ENCODE measurements at places on chromosomes 4 and X. TPM values are rescaled to one million over a fixed set of nuclear protein-coding genes. Genes with fewer than 3 reads are reported as not detected.
A peak's percentile ranks its signal among the peaks of the same experiment; 100 is the strongest.

Gene JAKMIP1
- 5.2 TPM for total RNA-seq

Gene GPR34
- total RNA-seq, result 3.2 TPM

Gene LUZP4
- total RNA-seq, result not detected

Gene MTTP
- total RNA-seq, result not detected

Gene KLF8
- total RNA-seq, result 33.1 TPM

Gene TMPRSS11B
- total RNA-seq, result 40.8 TPM

Gene G3BP2
- total RNA-seq, result 53.5 TPM

Gene TEX13D
- not detected for total RNA-seq

Gene GABRE
- 176 TPM for total RNA-seq

Gene C4orf50
- 0.49 TPM for total RNA-seq

GRCh38 chrX:36609616-36610585 lies 398.3 kb upstream of the FAM47C start:
- no peak for DNase-seq
- H3K4me3 ChIP-seq, result no peak overlapping the region
- H3K4me1 ChIP-seq, result no peaks in the 10 kb centered on the region
- H3K27ac ChIP-seq, result no peak overlapping the region
- H3K27me3 ChIP-seq, result no peaks in the 10 kb centered on the region
- no peaks in the 10 kb centered on the region for H3K36me3 ChIP-seq

GRCh38 chr4:100819505-100819904 lies 301.7 kb upstream of the EMCN start:
- no peak overlapping the region for H3K27ac ChIP-seq
- no peaks in the 10 kb centered on the region for H3K36me3 ChIP-seq
- no peak for DNase-seq
- H3K4me1 ChIP-seq, result no peaks in the 10 kb centered on the region
- no peak overlapping the region for H3K4me3 ChIP-seq
- no peaks in the 10 kb centered on the region for H3K27me3 ChIP-seq

GRCh38 chr4:38868059-38868960 lies 704 bp downstream of the FAM114A1 start:
- peak overlapping the region; percentile 89 for H3K4me3 ChIP-seq
- peak overlapping the region; percentile 98 for H3K27ac ChIP-seq
- H3K27me3 ChIP-seq, result no peaks in the 10 kb centered on the region
- no peaks in the 10 kb centered on the region for H3K36me3 ChIP-seq

- H3K4me3 ChIP-seq, result no peak overlapping the region
- H3K4me1 ChIP-seq, result peaks cover 18% of the 10 kb centered on the region
- no peak for DNase-seq
- H3K27me3 ChIP-seq, result no peaks in the 10 kb centered on the region
- H3K27ac ChIP-seq, result no peak overlapping the region
Observed at GRCh38 chr4:125390727-125391126, 76.0 kb downstream of the FAT4 start.

GRCh38 chrX:132732236-132732635 lies 226.2 kb downstream of the HS6ST2 start:
- no peaks in the 10 kb centered on the region for H3K4me1 ChIP-seq
- no peak for DNase-seq
- no peaks in the 10 kb centered on the region for H3K27me3 ChIP-seq
- no peaks in the 10 kb centered on the region for H3K36me3 ChIP-seq

- no peaks in the 10 kb centered on the region for H3K4me1 ChIP-seq
- no peak overlapping the region for H3K4me3 ChIP-seq
- DNase-seq, result no peak
- no peak overlapping the region for H3K27ac ChIP-seq
- no peaks in the 10 kb centered on the region for H3K27me3 ChIP-seq
Observed at GRCh38 chrX:97685753-97686152, 802.0 kb downstream of the RPA4 start.

- H3K4me1 ChIP-seq, result no peaks in the 10 kb centered on the region
- DNase-seq, result no peak
- no peaks in the 10 kb centered on the region for H3K27me3 ChIP-seq
- H3K36me3 ChIP-seq, result no peaks in the 10 kb centered on the region
- no peak within 1 kb of the TSS for H3K27ac ChIP-seq
Observed at GRCh38 chrX:138711399-138712347, at the start of gene FGF13. Gene FGF13 (minus strand): TSS chrX:138711717. CDS start chrX:138711003, 714 bp downstream.

DNA sequence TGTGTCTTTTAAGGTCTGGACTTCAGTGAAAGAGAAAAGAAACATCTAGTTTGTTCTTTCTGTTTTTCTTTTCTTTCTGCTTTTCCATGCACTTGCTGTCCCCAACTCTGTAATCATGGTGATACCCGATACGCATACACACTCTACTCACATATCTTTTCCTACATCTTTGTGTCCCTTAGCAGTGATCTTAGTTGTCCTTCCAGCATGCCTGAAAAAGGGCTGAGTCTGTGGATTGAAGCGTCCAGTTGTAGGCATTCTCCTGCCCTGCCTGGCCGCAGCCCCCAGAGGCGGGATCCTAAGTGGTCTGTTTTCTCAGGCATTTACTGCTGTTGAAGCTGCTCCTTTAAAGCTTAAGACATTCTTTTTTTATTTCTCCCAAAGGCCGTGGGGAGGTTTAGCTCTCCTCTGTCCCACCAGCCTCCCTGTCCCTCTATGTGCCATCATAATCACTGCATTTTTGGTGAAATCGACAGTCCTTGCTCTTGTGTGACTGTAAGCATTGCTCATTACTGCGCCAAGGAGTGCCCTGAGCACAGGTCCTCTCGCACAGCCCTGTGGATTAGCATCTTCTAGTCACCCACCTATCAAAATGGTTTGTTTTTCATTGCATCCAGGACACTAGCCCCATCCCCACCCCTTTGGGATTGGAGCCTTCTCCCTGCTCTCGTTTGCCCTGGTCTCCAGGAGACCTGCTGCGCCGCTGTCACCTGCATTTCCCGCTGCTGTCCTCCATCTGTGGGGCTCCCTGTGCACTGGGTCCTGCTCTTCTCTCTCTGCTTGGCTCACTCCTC lies 4.4 kb downstream of the RGS12 start:
- H3K36me3 ChIP-seq, result no peaks in the 10 kb centered on the region
- no peak overlapping the region for H3K4me3 ChIP-seq
- DNase-seq, result no peak
- H3K27me3 ChIP-seq, result no peaks in the 10 kb centered on the region

DNA sequence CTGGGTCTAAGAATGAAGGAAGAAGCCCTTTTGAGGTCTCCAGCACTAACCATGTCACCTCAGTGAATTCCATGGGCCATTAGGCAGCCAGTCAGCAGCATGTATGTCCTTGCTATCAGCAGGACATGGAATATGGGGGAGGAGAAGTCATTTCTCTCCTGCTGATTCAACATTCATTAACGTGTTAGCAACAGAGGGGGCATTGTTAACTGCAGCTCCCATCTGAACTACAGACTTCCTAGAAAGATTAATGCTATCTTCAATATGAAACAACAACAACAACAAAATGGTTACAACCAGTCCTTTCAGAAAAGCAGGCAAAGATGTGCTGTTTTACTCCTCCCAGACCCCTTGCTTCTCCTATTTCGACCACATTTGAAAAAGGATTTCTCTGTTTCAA lies 120.4 kb upstream of the SLC34A2 start:
- H3K4me1 ChIP-seq, result no peaks in the 10 kb centered on the region
- DNase-seq, result no peak
- H3K27ac ChIP-seq, result no peak overlapping the region
- H3K27me3 ChIP-seq, result no peaks in the 10 kb centered on the region
- no peak overlapping the region for H3K4me3 ChIP-seq

DNA sequence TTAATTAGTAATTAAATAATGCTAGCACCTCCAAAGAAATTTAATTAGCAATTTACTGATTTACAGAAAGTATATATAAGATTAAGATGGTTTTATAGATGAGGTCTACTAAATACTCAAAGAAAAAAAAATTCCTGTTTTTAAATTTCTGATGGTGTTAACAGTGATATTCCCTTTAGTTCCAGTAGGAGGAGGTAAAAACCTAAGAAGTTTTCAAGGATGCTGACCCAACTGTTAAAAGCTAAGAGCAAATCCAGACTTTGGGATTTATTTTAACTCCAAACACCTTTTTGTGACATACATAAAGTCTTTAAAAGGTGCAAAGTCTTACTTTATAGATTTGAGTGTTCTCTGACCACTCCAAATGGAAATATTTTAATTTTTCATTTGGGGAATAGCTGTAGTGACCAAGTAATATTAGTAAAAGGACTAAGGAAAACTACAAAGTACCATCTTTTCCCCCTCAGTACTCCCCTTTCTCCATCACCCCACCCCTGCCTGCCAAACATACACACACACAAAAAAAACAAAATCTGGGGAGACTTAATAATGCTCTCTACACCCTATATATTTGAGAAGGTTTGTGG lies 34.2 kb upstream of the CSN1S1 start:
- H3K27me3 ChIP-seq, result no peaks in the 10 kb centered on the region
- no peak overlapping the region for H3K4me3 ChIP-seq
- H3K4me1 ChIP-seq, result no peaks in the 10 kb centered on the region
- no peak overlapping the region for H3K27ac ChIP-seq

DNA sequence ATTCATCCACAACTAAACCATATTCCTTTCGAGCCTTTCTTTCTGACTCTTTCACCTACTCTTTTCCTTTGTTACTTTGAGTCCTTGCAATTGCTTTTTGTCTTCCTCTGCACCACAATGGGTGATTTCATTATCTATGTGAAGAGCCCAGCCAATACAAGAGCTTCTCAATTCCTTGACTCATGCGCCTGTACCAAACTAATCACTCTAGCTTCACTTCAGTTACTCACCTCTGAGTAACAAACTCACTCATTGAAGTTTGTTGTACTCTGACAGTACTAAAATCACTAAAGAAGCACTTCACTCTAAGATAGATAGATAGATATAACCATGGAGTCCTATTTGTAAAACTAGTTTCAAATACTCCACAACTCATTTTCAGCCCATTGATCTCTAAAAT lies 191.7 kb upstream of the EPHA5 start:
- H3K27me3 ChIP-seq, result no peaks in the 10 kb centered on the region
- DNase-seq, result no peak
- H3K4me3 ChIP-seq, result no peak overlapping the region
- H3K4me1 ChIP-seq, result no peaks in the 10 kb centered on the region
- no peaks in the 10 kb centered on the region for H3K36me3 ChIP-seq

DNA sequence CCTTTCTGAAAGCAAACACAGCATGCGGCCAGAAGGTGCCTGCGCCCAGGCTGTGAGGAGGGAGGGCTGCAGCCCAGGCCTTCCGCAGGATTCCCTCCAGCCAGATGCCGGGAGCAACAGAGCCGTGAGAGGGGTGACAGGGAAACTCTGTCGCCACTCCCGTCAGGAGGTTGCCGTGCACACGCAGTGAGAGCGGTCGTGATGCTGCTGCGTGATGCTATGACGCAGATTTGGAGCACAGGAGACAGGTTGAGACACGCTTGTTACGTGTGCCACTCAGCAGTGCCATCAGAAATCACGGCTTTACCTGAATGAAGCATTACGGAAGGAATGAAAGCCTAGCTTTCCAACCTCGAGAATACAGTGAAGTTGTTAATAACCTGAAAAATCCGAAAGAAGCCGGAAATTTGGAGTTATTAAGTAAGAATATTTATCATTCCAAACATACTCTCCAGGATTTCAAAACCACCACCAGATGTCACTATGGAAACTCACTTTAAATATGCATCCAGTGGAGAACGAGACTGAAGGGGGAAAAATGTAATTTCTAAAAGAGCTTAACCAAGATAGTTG lies 54.4 kb downstream of the FAT1 start:
- H3K27me3 ChIP-seq, result no peaks in the 10 kb centered on the region
- H3K27ac ChIP-seq, result no peak overlapping the region
- H3K36me3 ChIP-seq, result no peaks in the 10 kb centered on the region
- H3K4me3 ChIP-seq, result no peak overlapping the region

DNA sequence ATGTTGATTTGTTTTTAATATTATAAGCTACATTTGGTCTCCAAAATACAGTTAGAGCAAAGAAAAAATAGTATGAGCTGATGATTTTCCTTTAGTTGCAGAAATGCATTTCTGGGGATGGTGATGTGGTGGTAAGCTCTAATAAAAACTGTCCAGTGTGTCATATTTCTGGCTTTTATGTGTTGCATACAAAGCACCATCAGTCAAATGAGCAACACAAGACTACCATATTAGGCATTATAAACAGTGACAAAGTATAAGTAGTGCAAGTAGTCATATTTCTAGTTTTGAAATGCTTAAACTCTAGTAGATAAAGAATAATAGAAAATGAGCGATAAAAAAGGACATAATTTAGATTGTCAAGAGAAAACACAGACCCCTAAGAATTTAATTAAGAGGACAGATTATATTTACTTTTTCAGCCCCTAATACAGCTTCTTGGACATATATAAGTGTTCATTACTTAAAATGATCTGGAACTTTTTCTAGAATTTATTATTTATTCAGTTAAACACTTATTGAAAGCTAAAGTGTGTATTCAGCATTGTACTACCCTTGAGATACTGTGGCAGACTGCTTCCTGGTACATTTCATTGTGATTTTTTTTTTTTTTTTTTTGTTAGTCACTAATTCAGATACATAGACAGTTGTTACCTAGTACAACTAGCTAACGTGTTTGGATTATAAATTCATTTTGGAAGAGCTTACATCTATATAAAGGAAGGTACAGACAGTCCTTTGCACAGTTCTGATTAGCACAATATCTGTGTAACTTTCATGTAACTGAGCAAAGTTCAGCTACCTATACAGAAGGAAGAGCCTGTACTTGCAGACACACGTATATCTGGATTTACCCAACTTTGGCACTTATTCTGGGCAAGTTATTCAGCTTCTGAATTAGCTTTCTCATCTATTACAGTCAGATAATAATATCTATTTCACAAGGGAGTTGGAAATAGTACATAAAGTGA lies 22.3 kb downstream of the RAP1GDS1 start:
- H3K4me1 ChIP-seq, result no peaks in the 10 kb centered on the region
- DNase-seq, result no peak
- H3K27me3 ChIP-seq, result no peaks in the 10 kb centered on the region
- no peak overlapping the region for H3K27ac ChIP-seq
- H3K4me3 ChIP-seq, result no peak overlapping the region
- H3K36me3 ChIP-seq, result no peaks in the 10 kb centered on the region

- no peak for DNase-seq
- peaks cover 51% of the 10 kb centered on the region for H3K4me1 ChIP-seq
- H3K27ac ChIP-seq, result peak overlapping the region; percentile 65
- no peaks in the 10 kb centered on the region for H3K27me3 ChIP-seq
- H3K4me3 ChIP-seq, result no peak overlapping the region
- no peaks in the 10 kb centered on the region for H3K36me3 ChIP-seq
Observed at GRCh38 chrX:107731831-107732502, 43.6 kb downstream of the TSC22D3 start.

DNA sequence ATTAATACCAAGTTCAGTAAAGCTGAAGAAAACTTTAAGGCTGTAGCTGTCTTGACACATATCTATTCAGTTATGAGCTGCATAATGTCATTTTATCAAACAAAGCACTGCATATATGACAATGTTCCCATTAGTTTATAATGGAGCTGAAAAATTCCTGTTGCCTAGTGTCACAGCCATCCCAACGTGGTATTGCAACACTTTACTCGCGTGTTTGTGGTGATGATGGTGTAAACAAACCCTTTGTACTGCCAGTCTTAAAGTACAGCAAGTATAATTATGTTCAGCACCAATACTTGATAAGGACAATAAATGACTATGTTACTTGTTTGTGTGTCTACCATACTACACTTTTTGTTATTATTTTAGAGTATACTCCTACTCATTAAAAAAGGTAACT lies 1415.6 kb upstream of the PCDH7 start:
- DNase-seq, result no peak
- H3K27ac ChIP-seq, result no peak overlapping the region
- H3K4me3 ChIP-seq, result no peak overlapping the region
- no peaks in the 10 kb centered on the region for H3K36me3 ChIP-seq
- H3K27me3 ChIP-seq, result no peaks in the 10 kb centered on the region

GRCh38 chr4:73869130-73870055 lies at the start of gene CXCL1:
Gene CXCL1 (plus strand): TSS chr4:73869393. CDS start chr4:73869471, 78 bp downstream.
- H3K27me3 ChIP-seq, result no peaks in the 10 kb centered on the region
- DNase-seq, result no peak
- peak within 1 kb of the TSS; percentile 83 for H3K27ac ChIP-seq
- peak within 1 kb of the TSS; percentile 62 for H3K4me3 ChIP-seq
- no peaks in the 10 kb centered on the region for H3K36me3 ChIP-seq

- H3K4me1 ChIP-seq, result no peaks in the 10 kb centered on the region
- no peak for DNase-seq
- no peak overlapping the region for H3K4me3 ChIP-seq
- H3K36me3 ChIP-seq, result no peaks in the 10 kb centered on the region
Observed at GRCh38 chr4:71211748-71212147, 127.1 kb upstream of the SLC4A4 start.

All from vagina (tissue), 2 donors.